ENCODE measurements at places on chromosomes 2 and 18.

DNA sequence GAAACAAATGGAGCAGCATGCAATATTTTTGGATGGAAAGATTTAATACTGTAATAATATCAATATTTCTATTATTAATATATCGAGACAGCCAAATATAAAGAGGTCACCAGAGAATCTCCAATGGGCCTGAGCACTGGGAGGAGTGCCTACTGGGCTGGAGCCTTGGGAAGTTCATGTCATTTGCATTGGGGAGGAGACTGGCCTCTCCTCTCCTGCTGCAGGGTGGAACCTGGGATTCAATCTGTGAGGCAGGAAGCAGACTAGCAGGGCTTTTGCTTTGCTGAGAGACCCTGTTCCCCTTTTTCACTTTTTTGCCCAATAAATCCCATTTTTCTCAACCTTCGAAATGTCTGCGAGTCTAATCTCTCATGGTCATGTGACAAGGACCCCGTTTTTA is 390.6 kb upstream of the CYRIA start:
- no peak for DNase-seq

- no peak for DNase-seq
Observed at GRCh38 chr2:209553913-209554312, 130.1 kb downstream of the MAP2 start.

- no peak for DNase-seq
Observed at GRCh38 chr2:173666171-173666888, 298.8 kb downstream of the SP3 start.

- no peak for DNase-seq
Observed at GRCh38 chr2:121088251-121089165, 196.5 kb downstream of the TFCP2L1 start.

DNA sequence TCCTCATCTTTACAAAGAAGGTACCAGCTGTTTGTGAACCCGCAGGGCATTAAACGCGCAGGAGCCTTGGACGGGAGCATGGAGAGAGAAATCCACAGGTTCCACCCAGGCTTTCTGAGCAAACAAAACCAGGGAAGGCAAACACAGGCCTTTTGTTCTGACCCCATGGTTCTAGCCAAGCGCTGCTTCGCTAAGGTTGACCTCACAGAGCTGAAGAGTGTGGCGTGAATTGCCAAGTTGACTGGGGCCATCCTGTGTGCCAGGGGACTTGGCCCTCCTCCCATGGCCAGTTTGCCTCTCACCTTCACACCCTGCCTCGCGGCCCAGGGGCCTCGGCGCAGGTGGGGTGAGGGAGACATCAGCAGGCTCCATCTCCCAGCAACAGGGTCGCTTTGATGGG is 74.1 kb downstream of the VAPA start:
- DNase-seq, result no peak

DNA sequence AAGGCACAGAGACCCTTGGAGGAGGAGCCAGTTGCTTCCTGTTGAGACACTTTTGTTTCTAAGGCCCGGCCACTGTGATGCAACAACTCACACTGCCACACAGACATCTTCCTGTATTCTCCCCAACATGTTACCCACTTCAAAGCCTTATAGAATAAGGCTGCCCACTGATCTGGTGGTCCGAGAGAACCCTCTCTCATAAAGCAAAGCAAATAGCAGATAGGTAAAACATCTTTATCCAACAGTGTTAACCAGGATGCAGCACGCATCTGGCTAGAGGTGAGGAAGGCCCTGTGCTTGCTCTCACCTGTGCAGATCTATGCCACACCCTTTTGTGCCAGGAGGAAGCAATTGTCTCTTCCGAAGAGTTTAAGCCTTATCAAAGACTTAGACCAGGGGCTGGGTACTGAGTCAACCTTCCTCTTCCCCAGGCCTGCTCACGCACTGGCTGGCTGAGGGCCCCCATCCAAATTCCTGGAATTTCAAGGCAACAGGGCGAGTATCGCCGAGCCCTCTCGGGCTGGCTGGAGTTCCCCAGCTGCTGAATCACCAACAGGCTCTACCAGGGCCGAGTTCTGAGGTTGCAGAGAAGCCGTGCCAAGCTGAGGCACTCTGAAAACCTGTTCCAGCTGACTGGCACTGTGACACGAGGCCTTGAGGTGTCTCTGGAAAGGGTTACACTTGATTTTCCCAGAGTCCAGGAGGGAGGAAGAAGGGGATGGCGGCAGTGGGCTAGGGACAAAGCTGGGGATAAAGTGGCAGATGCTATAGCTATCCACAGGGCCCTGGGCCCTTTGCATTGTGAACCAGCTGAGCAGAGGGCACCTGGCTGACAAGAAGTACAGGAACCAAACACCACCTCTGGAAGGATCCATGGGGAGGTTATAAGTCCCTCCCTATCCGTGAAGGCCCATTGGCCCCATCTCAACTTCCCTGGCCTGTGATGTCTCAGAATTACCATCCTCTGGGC is 29.3 kb downstream of the TGFA start:
- DNase-seq, result no peak

GRCh38 chr2:176637486-176638166 is 368.4 kb downstream of the MTX2 start:
- no peak for DNase-seq

- no peak for DNase-seq
Observed at GRCh38 chr18:55607773-55608172, 19.8 kb upstream of the TCF4 start.

DNA sequence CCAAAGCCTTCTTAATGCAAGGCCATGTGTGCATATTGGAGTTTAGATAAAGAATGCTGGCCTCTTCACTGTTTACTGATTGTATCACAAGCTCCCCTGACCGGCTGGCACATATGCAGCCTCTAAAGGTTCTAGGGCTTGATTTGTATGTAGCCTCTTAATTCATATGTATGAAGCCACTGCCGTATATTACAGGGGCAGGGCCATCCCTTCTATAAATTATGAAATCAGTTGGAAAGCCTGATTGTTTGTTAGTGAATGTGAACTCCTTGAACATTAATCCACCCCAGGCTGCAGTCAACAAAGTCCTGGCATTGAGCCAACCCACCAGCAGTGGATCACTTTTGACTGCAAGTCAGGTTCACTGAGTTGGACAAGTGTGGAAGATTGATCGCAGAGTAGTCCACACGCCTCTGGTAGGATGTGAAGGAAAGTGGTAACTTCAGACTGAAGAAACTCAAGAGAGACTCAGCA is 61.6 kb upstream of the PARD3B start:
- no peak for DNase-seq

GRCh38 chr2:82278416-82278815 is 1973.9 kb upstream of the LRRTM1 start:
- no peak for DNase-seq

- DNase-seq, result no peak
Observed at GRCh38 chr2:196183172-196183473, 11.7 kb upstream of the STK17B start.

GRCh38 chr18:45291621-45292615 is 323.4 kb upstream of the SLC14A2 start:
- no peak for DNase-seq

GRCh38 chr2:61854564-61855317 is 881 bp upstream of the FAM161A start:
- peak; percentile 88 for DNase-seq

DNA sequence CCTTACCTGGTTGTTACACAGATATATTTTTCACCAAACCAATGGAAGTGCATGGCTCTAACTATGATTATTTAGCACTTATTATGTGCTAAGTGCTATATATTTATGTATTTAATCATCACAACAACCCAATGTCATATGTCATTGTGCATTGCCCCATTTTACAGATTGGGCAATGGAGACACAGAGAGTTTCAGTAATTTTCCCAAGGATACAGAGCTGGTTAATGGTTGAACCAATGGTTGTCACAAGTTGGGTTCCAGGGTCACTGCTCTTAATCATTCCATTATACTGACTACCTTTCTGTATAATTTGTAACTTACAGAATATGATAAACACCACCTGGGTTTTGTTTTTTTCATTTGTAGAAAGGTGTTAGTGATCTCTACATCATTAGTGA is 29.2 kb downstream of the NOSTRIN start:
- no peak for DNase-seq

DNA sequence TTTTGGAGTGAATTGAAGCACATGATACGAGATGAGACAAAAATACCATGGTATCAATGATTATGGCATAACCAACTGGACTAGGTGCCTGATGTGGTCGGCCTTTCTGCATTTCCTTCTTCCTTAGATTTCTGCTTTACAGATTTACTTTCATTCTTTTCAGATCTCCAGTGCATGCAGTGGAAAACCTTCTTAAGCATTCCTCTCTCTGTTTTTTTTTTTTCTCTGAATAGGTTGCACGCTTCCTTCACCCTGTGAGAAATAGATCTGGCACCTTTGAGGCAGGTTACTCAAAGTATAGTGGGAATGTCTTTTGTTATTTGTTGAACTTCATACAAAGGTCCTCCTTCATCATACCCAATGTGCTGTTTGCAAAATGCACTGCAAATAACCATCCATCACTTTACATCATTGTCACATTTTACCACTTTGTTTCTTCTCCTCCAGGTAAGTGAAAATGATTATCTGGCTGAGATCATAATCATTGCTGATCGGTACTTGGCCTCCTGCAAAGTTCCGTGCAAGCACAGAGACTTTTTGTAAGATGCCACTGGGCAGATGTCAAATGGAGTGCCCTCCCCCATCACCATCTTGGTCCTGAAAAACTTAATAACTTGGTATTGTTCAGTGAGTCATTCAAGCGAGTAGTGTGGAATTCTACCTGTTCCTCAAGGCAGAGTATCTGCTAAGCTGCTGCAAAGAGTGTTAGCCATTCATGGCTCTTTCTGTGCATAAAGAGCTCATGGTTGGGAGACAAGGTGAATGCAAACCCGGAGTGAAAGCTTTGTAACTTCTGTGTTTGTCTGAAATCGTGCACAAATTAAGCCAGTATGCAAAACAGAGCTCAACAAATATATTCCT is 30.0 kb upstream of the KLHL14 start:
- no peak for DNase-seq

DNA sequence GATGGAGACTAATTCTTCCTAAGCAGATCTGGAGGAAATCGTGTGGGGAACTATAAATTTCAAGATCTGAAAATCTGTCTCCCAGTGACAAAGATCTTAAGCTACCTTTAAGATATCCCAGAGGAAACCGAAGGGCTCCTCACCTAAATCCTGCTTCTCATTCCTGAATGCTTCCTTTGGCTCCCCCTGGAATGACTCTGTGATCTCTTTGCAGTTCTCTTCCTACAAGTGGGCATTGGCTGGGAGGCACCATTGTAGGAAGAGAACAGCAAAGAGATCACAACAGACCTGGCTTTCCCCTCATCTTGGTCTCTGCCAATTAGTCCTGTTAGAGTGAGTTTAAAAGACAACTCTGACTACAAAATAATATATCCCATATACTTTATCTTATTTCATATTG is 70.0 kb upstream of the KCNH7 start:
- no peak for DNase-seq

DNA sequence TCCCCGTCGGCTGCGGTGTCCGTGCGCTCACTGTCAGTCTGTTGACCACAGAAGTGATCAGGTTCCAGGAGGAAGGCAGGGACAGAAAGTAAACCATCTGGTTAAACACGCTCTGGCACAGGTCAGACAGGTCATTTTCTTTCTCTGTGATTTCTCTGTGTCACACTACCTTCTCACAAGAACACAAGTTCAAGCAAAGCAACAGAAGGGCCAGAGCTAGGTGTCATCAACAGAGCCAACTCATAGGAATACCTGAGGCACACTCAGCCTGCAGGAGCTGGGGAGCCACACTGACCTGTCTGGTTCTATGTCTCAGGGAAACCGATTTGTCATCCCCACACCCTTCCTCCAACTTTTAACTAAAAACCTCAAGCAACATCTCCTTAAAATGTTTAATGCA is 115.1 kb upstream of the ZBTB14 start:
- no peak for DNase-seq

DNA sequence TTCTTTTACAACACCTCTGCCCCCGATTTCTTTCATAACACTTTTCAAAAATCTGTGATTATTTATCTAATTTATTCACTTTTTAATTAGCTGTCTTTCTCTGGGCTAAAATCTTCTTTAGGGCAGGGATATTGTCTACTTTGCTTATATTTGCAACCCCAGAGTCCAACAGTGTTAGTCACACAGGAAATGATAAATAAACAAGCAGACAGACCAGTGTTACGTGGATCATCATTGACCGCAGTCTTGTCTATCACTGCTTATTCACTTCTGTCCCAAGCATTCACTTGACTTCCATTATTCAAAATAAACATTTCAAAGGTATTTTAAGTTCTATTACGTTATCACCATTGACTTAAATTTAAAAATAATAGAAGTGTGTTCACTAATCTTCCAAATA is 237.6 kb upstream of the UBE2E3 start:
- no peak for DNase-seq

DNA sequence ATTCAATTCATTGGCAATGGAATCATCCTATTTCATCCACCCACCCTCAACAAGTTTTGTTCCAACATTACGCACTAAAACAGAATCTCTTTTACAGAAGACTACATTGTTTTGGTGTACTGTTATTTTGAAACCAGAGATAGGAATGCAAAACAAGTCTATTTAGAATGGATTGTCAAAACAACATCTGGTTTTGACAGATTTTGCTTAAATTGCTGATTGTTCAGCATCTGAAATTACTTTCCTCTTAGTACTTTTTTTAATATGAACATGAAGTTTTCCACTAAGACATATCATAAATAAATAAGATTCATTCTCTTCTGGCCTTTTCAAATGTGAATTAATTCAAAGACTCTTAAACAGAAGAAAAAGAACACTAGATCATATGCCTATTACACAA is 323.9 kb upstream of the TFPI start:
- no peak for DNase-seq

DNA sequence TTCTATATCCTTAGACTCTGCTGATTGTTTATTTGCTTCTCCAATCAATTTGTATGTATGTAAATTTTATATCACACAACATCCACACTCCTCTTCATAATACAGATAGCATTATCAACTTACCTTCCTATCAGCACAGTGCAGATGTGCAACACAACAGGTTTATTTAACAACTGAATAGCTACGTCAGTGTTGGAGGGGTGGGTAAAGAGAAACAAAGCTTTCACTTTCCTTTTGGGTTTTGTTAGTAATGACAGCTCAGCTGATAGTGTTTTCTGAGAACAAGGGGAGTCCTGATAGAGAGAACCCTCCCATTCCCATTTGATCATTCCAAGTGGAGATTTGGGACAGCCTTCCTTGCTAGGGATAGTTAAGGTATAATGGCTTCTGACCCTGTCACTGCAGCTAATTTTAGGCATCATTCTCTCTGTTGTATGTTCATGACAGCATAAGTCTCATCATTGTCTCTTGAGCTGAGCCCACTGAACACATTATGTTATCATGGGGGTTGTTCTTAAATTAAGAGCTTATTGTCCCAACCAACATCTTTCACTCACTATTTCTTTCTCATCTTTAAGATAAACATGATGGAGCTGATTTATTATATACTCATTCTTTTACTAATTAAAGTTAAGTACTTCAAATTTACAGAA is 227.7 kb downstream of the GPD2 start:
- DNase-seq, result no peak

GRCh38 chr2:8985561-8986326 is 17.7 kb downstream of the MBOAT2 start:
- no peak for DNase-seq

GRCh38 chr18:25062720-25063119 is 289.2 kb downstream of the ZNF521 start:
- no peak for DNase-seq
